Muscle of leg (tissue), 16 donors: ENCODE measurements at places on chromosomes 2 and 18. TPM values are rescaled to one million over a fixed set of nuclear protein-coding genes. Genes with fewer than 3 reads are reported as not detected.

TCF23 gene
- 0.35 TPM for total RNA-seq

- no peak overlapping the region for H3K4me3 ChIP-seq
- H3K36me3 ChIP-seq: no peaks in the 10 kb centered on the region
- peak overlapping the region; percentile 78 for H3K27ac ChIP-seq
- H3K4me1 ChIP-seq: peaks cover 38% of the 10 kb centered on the region
- H3K27me3 ChIP-seq: no peaks in the 10 kb centered on the region
- no peak for DNase-seq
These were observed 181.3 kb upstream of the SIX2 start for GRCh38 chr2:45190481-45190942.

KIF1A gene
- 7.3 TPM for total RNA-seq

MYO7B gene
- 0.31 TPM for total RNA-seq

- no peak overlapping the region for H3K4me3 ChIP-seq
- no peaks in the 10 kb centered on the region for H3K4me1 ChIP-seq
- H3K27ac ChIP-seq: no peak overlapping the region
- no peak for DNase-seq
These were observed 380.9 kb upstream of the GYPC start for GRCh38 chr2:126275098-126275497.

DNA sequence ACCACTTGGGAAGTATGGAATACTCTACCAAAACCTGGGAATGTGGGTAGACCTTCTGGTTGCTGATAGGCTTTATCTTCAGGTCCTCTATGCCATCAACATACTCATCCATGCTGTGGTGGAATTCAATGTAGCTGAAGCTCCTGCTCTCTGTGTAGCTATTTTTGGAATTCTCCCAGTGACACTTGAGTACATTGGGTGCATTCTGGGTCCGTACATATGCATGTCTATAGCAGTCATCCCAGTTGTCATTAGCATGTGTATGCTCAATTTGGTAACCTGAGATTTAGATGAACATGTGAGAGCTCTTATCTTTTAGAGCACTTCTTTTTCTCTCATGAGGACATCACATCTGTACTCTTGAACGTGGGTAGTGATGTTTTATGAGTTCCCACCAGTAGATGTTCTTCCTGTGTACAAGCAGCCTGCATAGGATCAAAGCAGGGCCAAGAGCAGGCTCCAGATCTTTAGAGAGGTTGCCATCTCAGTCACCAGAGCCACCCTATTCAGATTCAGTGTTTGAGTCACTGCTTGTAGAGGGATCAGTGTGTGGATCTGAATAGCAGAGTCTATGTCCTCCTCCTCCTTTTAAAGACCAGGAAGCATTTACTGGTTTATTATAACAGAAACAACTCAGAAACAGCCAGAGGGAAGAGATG, 65.9 kb downstream of the MGAT5 start:
- H3K27ac ChIP-seq: no peak overlapping the region
- H3K4me1 ChIP-seq: peaks cover 30% of the 10 kb centered on the region
- no peaks in the 10 kb centered on the region for H3K27me3 ChIP-seq

LOXL3 gene
- 6.1 TPM for total RNA-seq

DNA sequence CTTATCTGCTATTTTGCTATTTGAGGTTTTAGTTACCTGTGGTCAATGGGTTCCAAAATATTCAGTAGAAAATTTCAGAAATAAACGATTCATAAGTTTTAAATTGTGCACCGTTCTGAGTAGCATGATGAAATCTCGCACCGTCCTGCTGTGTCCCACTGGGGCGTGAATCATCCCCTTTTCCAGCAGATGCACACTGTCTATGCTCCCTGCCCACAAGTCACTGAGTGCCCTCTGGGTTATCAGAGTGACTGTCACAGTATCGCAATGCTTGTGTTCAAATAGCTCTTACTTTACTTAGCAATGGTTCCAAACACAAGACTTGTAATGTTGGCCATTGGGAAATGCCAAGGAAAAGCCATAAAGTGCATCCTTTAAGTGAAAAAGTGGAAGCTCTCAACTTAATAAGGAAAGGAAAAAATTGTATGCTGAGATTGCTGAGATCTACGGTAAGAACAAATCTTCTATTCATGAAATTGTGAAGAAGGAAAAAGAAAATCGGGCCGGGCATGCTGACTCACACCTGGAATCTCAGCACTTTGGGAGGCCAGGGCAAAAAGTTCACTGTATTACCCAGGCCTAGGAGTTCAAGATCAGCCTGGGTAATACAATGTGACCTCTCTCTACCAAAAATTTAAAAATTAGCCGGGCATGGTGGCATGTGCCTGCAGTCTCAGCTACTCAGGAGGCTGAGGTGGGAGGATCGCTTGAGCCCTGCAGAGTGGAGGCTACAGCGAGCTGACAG, 13.3 kb downstream of the COL4A3 start:
- H3K4me3 ChIP-seq: no peak overlapping the region
- H3K27ac ChIP-seq: no peak overlapping the region
- H3K27me3 ChIP-seq: no peaks in the 10 kb centered on the region
- no peaks in the 10 kb centered on the region for H3K36me3 ChIP-seq
- H3K4me1 ChIP-seq: no peaks in the 10 kb centered on the region
- DNase-seq: no peak

MIB1 gene
- total RNA-seq: 58.9 TPM

ITPRIPL1 gene
- 4.4 TPM for total RNA-seq

- H3K27ac ChIP-seq: peak overlapping the region; percentile 20
- H3K4me1 ChIP-seq: peaks cover 5% of the 10 kb centered on the region
These were observed 683 bp upstream of the ENOSF1 start for GRCh38 chr18:713135-713490.

AGXT gene
- total RNA-seq: 0.13 TPM

- no peak for DNase-seq
- no peak overlapping the region for H3K4me3 ChIP-seq
- no peaks in the 10 kb centered on the region for H3K27me3 ChIP-seq
- peaks cover 4% of the 10 kb centered on the region for H3K36me3 ChIP-seq
- no peak overlapping the region for H3K27ac ChIP-seq
These were observed 24.3 kb downstream of the DIS3L2 start for GRCh38 chr2:231985823-231986261.

GKN2 gene
- total RNA-seq: not detected

GRCh38 chr2:201559067-201559710, 84.1 kb downstream of the TMEM237 start:
- DNase-seq: peak; percentile 3
- no peaks in the 10 kb centered on the region for H3K4me1 ChIP-seq
- no peaks in the 10 kb centered on the region for H3K36me3 ChIP-seq
- no peak overlapping the region for H3K27ac ChIP-seq

PSMA8 gene
- total RNA-seq: not detected

GRCh38 chr18:78144669-78145068, 834.9 kb upstream of the SALL3 start:
- no peaks in the 10 kb centered on the region for H3K4me1 ChIP-seq
- H3K27ac ChIP-seq: no peak overlapping the region
- no peak overlapping the region for H3K4me3 ChIP-seq
- H3K36me3 ChIP-seq: no peaks in the 10 kb centered on the region

GRCh38 chr2:16755442-16755841, 89.8 kb upstream of the CYRIA start:
- no peaks in the 10 kb centered on the region for H3K36me3 ChIP-seq
- no peaks in the 10 kb centered on the region for H3K27me3 ChIP-seq
- DNase-seq: peak; percentile 95
- H3K27ac ChIP-seq: peak overlapping the region; percentile 1
- H3K4me1 ChIP-seq: peaks cover 11% of the 10 kb centered on the region
- no peak overlapping the region for H3K4me3 ChIP-seq

DAW1 gene
- total RNA-seq: not detected

DNA sequence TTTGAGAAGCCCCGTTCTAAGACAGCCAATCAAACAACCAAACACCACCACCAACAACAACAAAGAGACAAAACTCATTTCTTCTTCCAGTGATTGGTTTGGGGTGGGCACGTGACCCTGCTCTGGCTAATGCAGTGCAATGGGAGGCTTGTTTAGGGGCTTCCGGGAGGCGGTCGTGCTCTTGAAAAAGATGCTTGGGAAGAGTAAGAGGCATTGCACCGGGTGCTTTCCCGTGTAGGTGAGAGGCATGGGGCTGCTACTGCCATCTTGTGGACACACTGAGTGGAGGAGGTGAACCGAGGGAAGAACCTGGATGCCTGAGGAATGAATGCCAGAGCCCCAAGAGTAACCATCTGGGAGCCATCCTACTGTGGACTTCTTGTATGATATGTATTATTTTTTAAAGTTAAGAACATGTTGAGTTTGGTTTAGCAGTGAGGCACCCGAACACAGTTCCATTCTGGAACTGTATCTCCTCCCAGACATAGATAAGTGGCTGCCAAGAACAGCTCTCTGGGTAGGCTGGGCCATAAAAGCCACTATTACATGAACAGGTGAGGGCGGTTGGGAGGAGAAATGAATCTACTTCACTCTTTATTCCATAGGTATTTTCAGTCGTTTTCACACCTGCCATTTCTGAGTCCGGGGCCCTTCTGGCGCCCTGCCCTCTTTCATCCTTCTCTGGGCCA, 19.1 kb upstream of the ARHGAP25 start:
- H3K36me3 ChIP-seq: no peaks in the 10 kb centered on the region
- peak overlapping the region; percentile 67 for H3K27ac ChIP-seq
- peaks cover 2% of the 10 kb centered on the region for H3K27me3 ChIP-seq

GRCh38 chr2:207353836-207354235, 175.9 kb upstream of the CREB1 start:
- no peaks in the 10 kb centered on the region for H3K36me3 ChIP-seq
- no peak overlapping the region for H3K27ac ChIP-seq

C2orf92 gene
- 9.1 TPM for total RNA-seq

- no peak overlapping the region for H3K4me3 ChIP-seq
- H3K27me3 ChIP-seq: no peaks in the 10 kb centered on the region
- H3K36me3 ChIP-seq: no peaks in the 10 kb centered on the region
These were observed 21.6 kb upstream of the TMEM17 start for GRCh38 chr2:62527478-62528210.

NEURL3 gene
- total RNA-seq: 0.13 TPM

DNA sequence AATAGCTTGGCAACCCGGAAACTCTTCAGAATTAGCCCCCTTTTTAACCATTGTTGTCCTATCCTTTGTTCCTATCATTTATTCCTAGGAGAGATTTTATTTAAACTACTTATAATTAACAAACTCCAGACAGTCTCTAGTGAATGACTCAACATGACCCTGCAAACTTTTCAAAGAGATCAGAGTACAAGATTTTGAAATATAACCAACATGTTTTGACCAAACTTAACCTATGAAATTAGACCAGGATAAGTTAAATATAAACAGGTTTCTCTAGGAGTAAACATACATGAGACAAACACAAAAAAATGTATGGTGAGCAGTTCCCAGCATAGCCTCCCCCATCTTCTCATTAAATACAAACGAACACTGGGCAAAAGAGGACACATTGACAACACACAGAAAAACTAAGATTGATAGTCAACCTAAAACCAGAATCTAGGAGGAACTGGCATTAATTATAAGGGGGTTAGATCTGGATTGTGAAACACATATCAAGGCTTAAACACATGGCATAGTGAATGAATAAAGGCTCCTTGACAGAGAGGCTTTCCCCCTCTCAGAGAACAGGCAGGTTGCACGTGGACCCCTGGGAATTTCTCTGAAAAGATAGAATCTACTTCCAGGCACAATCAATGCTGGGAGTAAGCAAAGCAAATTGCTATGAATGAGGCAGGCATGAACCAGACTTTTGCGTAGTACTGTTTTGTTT, 284.1 kb downstream of the IRS1 start:
- H3K4me1 ChIP-seq: no peaks in the 10 kb centered on the region
- H3K27me3 ChIP-seq: no peaks in the 10 kb centered on the region
- no peak for DNase-seq
- H3K27ac ChIP-seq: no peak overlapping the region
- no peak overlapping the region for H3K4me3 ChIP-seq

DNA sequence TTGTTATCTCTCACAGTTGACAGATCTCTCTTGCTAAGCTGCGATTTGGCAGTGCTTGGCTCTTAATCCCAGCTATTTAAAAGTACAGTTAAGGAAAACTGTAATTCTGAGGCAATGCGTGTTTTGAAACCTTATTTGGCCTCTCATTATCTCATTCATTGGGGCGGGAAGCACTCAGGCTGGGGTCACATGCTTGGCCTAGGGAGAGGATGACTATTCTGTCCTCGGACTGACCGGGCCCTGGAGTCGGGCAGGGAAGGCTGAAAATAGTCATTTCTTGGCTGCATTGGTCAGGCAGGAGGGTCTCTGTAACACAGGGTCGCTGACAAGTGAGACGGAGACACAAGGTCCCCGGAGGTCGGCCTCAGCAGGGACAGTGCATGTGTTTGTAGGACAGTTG, 20.2 kb upstream of the EMILIN2 start:
- no peaks in the 10 kb centered on the region for H3K36me3 ChIP-seq
- H3K4me3 ChIP-seq: no peak overlapping the region
- H3K27ac ChIP-seq: no peak overlapping the region
- H3K27me3 ChIP-seq: no peaks in the 10 kb centered on the region
- no peaks in the 10 kb centered on the region for H3K4me1 ChIP-seq
- DNase-seq: peak; percentile 44

IL1F10 gene
- not detected for total RNA-seq

VWA3B gene
- total RNA-seq: 0.13 TPM

GRCh38 chr2:173571021-173571821, 216.5 kb downstream of the CDCA7 start:
- DNase-seq: peak; percentile 65
- H3K27ac ChIP-seq: no peak overlapping the region
- H3K4me1 ChIP-seq: peaks cover 7% of the 10 kb centered on the region
- no peaks in the 10 kb centered on the region for H3K36me3 ChIP-seq
- no peaks in the 10 kb centered on the region for H3K27me3 ChIP-seq
- H3K4me3 ChIP-seq: no peak overlapping the region

DNA sequence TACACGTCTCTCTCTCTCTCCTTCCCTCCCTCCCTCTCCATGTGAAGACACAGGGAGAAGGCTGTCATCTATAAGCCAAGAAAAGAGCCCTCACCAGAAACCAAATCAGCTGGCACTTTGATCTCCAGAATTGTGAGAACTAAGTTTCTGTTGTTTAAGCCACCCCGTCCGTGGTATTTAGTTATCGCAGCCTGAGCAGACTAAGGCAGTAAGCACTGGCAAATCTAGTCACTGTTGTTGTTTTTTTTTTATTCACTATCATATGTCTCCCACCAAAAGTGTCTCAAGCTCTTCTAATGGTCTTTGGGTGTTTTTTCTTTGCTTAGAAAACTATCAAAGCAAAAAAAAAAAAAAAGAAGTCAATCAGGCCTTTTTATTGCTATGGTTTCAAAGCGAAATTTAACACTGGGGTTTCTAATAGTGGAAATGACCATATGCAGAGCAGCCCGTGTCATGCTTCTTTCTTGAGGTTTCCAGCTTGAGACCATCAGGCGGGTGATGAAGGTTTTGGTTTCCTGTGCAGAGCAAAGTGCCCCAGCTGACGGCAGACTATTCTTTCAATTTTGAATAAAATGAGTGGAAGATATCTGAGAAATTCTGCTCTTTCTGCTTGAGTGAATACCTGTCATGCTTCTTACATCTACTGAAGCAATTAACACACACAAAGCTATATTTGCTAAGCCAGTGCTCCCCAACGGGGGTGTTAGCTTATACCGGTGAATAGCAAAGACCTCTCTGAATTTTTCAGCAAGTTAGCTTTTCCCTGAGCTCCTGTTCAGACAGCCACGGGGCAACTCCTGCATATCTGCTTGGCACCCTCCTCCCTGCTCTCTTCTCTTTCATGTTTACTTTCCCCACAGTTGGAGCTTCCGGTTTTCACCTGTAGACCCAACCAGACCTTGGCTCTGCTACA, 394.1 kb upstream of the ATP5MC3 start:
- H3K27ac ChIP-seq: no peak overlapping the region
- DNase-seq: no peak
- peaks cover 3% of the 10 kb centered on the region for H3K4me1 ChIP-seq
- no peaks in the 10 kb centered on the region for H3K36me3 ChIP-seq
- H3K27me3 ChIP-seq: no peaks in the 10 kb centered on the region
